ENCODE measurements at places on chromosomes 7 and 10.
A peak's percentile ranks its signal among the peaks of the same experiment; 100 is the strongest.

- no peak for DNase-seq
Measured at GRCh38 chr10:110818311-110819256, 53.1 kb upstream of the PDCD4 start.

GRCh38 chr10:95346715-95347401 lies 56.1 kb upstream of the PDLIM1 start:
- no peak for DNase-seq

- no peak for DNase-seq
Measured at GRCh38 chr10:2790396-2791188, 276.8 kb upstream of the PFKP start.

GRCh38 chr10:1370298-1370697 lies 314.1 kb downstream of the WDR37 start:
- no peak for DNase-seq

GRCh38 chr10:44289125-44289524 lies 95.8 kb downstream of the CXCL12 start:
- no peak for DNase-seq

DNA sequence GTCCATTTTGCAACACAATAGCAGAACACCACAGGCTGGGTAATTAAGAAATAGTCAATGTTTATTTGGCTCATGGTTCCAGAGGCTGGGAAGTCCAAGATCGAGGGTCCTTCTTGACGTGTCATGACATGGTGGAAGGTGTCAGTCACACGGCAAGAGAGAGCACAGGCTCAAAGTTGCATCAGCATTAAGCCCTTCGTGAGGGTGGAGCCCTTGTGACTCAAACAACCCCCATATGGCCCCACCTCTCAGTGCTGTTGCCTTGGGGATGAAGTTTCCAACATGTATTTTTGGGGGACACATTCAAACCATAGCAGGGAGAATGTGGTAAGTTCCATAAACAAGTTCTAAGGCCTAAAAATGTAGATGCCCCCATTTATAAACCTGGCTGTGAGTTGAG lies 24.6 kb upstream of the GTPBP4 start:
- DNase-seq: no peak

- peak; percentile 26 for DNase-seq
Measured at GRCh38 chr7:108059526-108059925, 56.6 kb upstream of the LAMB1 start.

DNA sequence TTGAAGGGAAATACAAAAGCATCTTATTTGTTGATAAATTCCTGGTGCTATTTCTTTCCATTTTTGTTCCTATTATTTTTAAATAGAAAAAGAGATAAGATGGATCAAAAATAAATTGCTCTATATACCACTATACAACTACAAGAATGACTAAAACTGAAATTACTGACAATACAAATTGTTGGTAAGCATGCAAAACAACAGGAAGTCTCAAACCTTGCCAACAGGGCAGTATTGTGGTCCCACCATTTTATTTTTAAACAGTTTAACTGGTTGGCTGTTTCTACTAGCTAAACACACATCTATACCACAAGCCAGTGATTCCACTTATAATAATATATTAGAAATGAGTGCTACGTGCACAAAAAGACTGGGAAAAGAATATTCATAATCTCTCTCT lies 213.0 kb downstream of the JAZF1 start:
- no peak for DNase-seq

GRCh38 chr7:3978839-3979238 lies 677.8 kb downstream of the SDK1 start:
- DNase-seq: no peak

DNA sequence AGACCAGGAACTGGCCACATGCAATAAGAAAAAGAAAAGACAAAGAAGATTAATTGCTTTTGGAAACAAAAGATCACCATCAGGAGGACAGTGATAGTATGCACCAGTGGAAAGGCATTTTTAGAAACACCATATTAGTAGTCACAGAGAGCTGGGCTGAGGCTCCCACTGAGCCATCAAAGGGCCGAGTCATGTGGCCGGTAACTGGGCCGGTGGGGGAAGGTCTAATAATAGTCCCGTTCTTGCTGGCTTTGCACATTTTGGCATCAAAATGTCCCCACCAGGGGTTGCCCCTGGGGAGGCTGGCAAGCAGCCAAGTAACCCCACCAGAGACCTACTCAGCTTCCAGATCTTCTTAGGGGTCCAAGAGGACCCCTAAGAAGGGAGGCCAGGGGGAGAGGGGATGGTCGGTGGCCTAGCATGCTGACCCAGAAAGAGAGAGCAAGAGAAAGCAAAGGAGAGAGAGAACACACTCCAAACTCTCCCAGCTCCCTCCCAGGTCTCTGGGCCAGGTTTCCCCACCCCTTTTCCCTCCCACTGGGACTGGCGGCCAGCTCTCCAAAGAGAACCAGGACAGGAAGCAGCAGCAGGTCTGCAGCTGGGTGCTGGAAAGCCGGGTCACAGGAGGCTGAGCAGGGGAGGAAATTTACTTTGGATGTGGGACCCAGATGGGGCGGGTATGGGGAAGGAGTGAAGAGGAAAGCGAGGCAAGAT lies 70.2 kb upstream of the FGFR2 start:
- DNase-seq: peak; percentile 40

GRCh38 chr7:55198634-55199392 lies 166.3 kb upstream of the LANCL2 start:
- DNase-seq: no peak

GRCh38 chr7:116653646-116654045 lies 18.4 kb upstream of the MET start:
- no peak for DNase-seq

DNA sequence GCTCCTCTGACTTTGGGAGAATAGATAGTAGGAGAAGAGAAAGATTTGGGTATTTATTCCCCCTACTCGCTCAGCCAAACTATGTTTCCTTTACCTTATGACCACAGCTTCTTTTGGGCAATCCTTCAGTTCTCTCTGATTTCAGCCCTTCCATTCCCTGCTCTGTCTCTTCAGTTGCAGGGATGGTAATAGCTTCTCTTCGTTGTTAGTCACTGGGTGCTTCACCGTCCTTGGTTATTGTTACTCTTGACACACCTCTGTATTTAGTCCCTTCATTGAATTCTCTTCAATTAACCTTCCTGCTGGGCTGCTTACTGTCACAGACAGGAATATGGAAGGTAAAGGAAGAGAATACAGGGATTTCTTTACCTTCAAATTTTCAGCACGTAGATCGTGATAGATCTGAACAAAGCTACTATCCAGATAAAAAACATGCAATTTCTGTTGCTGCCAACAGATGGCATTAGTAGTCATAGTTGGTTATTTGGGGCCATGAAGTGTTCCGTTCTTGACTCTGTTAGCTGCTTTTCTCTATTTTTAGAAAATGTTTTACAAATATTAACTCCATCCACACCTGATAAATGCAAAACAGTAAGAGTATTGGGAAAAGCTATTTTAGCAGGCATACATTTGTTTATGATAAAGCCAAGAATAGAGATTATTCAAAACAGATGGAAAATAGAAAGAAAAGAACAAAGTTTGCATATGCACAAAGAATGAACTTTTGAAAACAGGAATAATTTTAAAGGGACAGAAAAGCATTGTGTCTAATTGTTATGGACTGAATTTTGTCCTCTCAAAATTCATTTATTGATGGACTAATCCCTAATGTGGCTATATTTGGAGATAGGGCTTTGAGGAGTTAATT lies 14.0 kb upstream of the PTTG1IP2 start:
- peak; percentile 52 for DNase-seq

DNA sequence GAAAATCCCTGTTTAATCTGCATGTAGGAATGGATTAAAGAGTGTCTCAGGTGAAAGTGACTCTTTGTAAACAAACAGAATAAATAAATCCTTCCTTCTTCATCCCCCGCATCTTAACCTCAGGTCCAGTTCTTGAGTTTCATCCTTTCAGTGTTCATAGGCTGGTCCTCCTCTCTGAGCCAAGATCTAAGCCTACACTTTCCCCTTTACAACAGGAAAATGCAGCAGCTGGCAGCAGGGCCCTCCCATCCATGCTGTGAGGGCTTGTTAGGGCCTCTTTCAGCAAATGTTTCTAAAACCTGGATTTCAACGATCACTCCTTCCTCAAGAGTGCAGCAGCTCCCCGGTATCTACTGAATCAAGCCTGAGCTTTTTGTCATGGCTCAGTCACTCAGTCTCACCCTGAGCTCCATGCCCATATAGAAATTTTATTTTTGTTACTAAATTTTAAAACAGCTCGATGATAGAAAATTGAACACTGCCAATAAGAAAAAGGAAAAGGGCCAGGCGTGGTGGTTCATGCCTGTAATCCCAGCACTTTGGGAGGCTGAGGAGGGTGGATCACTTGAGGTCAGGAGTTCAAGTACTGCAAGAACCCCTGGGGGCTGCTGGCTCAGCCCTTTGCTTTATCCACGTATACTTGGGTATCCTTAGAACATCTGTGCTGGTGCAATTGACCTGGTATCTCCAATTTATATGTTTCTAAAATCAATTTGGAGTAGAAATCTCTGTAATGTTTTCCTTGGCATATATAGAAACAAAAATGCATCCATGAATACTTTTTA lies 15.6 kb downstream of the BLNK start:
- no peak for DNase-seq

GRCh38 chr7:55127622-55128081 lies 108.8 kb downstream of the EGFR start:
- DNase-seq: peak; percentile 84

- DNase-seq: no peak
Measured at GRCh38 chr7:128003787-128004186, 27.4 kb downstream of the LRRC4 start.

- no peak for DNase-seq
Measured at GRCh38 chr10:112404617-112405016, 30.7 kb downstream of the ACSL5 start.
